ENCODE measurements at places on chromosomes 5 and 9.

- DNase-seq: no peak
These were observed 394.4 kb upstream of the ZNF608 start for GRCh38 chr5:125140855-125141254.

GRCh38 chr5:55585206-55585610 lies 50.4 kb upstream of the PLPP1 start:
- no peak for DNase-seq

DNA sequence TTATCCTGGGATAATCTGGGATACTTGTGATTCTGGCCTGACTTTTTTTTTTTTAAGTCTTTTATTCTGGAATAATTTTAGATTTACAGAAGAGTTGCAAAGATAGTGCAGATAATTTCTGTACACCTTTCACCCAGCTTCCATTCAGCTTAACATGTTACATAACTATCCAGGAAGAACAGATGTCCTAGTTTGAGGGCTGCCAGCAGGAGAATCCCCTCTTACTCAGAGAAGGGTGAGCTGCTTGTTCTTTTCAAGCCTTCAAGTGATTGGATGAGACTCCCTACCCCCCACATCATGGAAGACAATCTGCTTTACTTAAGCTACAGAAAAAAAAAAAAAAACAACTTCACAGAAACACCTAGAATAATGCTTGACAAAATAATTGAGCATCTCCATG lies 254.2 kb downstream of the TRIM32 start:
- no peak for DNase-seq

GRCh38 chr5:20105915-20106314 lies 117.9 kb upstream of the CDH18 start:
- DNase-seq: no peak

- DNase-seq: no peak
These were observed 208.3 kb downstream of the SPATA31D1 start for GRCh38 chr9:82196622-82197441.

DNA sequence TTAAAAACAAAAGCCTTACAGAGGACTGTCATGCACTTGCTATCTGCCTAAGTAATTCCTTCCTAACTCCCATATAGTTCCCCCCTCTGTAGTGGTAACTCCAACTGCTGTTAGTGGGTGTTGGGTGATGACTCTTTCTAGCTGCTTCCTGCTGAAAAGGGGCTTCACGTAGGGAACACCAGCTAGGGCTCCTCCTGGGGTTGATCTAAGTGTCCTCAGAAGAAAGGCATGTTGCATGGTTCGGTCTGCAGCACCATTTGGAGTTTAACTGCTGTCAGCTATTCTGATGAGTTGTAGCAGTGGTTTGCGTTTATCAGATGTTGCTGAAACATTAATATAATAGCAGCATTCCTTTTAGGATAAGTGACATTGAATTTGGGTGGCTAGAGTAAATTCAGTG lies 281.9 kb upstream of the TUSC1 start:
- DNase-seq: no peak

All from RPMI8226 (cell line).